GM12891 (cell line): ENCODE measurements at places on chromosomes 2 and 18.

- no peak for DNase-seq
Measured at GRCh38 chr2:8440029-8440778, 241.7 kb upstream of the ID2 start.

DNA sequence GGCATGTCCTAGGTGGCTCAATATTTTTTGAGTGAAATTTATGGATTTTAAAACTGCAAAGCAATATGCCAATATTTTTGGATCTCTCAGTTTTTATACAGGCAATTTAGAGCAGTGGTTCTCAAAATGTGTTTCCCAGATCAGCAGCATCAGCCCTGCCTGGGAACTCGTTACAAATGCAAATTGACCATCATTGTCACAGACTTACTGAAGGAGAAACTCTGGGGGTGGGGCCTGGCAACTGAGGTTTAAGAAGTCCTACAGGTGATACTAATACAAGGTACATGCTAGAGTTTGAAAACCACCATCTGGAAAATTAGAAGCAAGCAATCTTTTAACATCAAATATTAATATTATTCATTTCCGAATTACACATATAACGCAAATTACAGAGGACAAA lies 215.6 kb upstream of the PID1 start:
- no peak for DNase-seq

- DNase-seq = no peak
Measured at GRCh38 chr18:74818516-74819175, 221.0 kb downstream of the ZNF407 start.

DNA sequence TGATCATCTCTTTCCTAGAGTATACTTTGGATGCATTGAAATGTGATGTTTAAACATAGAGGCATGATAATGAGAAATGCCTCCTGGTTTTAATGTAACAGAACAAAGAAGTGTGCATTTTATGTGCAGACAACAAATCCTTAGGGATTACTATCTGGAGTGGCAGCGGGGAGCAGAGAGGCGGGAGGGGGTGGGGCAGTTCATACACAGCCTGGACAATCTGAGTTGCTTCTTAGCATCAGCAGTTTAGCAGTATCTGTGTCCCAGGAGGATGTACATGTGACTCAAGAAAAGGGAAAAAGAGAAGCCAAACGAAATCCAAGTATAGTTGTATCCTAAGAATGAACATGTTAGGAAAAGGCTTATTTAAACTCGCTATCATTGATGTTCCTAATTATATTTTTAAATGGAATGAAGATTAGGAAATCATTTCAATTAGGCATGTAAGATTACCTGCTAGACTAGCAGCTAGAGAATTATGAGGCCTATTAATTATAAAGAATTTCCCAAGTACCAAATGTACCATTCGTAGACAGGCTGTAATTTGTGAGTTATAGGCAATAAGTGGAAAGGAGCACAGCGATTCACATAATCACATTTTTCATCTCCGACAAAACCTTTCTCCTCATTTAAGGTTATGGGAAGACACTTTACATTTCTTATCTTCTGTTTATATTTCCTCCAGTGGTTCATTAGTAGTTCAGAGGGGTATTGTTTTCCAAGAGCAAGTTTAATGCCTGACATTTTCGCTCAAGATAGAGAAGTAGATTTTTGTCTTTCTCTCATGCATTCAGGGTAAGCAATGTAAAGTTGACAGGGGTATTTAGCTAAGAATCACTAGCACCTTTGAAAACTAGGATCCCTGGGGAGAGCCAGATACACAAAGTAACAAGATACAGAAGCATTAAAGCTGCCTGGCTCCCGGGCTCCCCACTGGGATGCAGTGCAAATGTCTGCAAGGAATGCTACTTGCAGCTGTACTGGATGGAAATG lies 141.3 kb upstream of the NOSTRIN start:
- DNase-seq = no peak

GRCh38 chr18:49723648-49724180 lies 89.6 kb downstream of the ACAA2 start:
- DNase-seq = peak; percentile 15

DNA sequence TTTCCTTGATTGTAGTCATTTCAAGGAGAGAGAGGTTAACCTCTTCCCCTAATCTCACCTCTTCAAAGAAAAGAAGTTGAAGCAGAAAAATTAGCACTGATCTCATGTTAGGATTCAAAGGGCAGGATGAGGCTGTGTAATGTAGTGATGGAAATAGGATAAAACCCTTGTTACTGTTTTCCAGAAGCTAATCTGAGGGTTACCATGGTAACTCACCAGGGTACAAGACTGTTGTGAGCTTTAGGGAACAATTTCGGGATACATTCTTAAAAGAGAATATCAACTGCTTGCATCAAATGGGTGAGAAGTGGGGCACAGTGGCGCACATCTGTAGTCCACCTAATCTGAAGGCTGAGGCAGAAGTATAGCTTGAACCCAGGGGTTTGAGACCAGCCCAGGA lies 64.9 kb upstream of the SLC39A10 start:
- no peak for DNase-seq

DNA sequence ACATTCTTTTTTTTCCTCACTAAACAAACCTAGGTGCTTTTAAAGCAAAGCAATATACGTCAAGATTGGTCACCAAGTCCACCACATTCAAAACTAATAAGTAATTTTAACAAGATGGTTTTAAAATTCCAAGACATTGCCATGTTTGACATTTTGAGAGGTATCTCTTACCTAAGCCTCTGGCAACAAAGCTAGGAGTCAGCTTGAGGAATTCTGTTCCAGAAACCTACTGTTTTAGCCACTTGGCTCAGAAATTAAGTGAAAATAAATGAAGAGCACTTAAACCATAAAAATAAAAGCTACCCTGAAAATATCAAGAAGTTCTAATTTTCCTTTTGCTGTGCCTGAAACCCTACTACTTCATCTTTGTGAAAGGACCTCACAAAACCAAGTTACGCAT lies 30.0 kb upstream of the CHMP3 start:
- DNase-seq = no peak

- DNase-seq = no peak
Measured at GRCh38 chr18:35688757-35689156, 107.2 kb downstream of the GALNT1 start.

DNA sequence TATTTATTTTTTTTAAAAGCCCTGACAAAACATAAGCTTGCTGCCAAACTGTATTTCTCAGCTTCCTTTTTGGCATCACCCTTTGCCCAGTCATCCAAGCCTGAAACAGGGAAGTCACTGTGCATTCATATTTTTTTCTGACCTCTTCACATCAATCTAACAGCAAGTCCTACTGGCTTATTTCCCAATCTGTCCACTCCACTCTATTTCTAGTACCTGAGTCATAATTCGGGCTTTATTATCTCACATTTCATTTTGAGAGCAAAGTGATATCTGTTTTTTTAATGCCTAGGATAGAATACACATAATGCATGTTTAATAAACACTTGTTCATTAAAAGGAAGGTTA lies 5.1 kb downstream of the HNMT start:
- no peak for DNase-seq

GRCh38 chr2:46535360-46535759 lies 56.0 kb downstream of the TMEM247 start:
- DNase-seq = no peak
